Stimulated activated CD8-positive, alpha-beta memory T cell treated with anti-CD3 and anti-CD28 coated beads, Interleukin-4, amount 100 ng/mL, for 1 hour (primary cell): ENCODE measurements at places on chromosomes 11 and 22.

DNA sequence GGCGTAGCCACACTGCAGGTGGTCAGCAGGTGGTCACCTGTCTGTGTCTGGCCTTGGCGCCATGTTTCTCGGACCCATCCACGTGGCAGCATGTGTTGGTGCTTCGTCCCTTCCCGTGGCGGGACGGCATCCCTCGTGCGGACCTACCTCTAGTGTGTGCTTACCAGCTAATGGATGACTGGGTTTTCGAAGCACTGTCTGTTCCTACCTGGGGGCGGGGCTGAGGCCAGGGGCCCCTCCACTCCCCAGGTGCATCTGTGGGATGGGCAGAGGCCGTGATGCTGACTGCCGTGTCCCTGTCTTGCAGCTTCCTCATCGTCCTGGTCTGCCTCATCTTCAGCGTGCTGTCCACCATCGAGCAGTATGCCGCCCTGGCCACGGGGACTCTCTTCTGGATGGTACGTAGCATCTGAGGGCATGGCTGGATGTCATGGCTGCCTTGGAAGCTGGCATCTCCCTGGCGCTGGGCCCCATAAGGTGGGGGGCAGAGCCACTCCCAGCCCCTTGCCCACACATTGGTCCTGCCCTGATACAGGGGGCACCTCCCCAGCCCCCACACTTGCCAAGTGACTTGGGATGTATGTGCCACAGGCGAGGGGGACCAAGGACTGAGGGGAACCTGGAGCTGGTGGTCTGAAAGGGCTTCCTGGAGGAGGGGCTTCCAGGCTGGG is 82.9 kb downstream of the KCNQ1 start:
- DNase-seq, result no peak

- DNase-seq, result no peak
Measured at GRCh38 chr22:30253205-30253852, 6.8 kb upstream of the LIF start.

DNA sequence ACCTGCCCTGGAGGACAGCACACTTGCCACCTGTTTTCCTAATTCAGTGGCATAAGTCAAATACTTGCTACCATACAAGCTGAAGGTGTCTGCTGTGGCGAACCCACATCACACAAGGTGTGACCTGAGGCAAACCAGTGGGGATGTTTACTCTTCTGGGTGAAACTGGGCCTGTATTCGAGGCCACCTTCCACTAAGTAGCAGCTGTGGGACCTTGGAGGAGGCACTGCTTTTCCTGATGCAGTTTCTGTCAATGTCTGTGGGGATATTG is 927.4 kb downstream of the BRD1 start:
- no peak for DNase-seq

- no peak for DNase-seq
Measured at GRCh38 chr11:66962801-66963200, 4.6 kb upstream of the PC start.

DNA sequence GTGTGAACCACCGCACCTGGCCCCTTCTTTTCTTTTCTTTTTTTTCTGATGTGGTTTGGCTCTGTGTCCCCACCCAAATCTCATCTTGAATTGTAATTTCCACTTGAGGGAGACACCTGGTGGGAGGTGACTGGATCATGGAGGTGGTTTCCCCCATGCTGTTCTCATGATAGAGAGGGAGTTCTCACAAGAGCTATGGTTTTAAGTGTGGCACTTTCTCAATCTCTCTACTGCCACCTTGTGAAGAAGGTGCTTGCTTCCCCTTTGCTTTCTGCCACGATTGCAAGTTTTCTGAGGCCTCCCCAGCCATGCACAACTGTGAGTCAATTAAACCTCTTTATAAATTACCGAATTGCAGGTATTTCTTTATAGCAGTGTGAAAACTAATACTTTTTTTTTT is 4.9 kb upstream of the TCN2 start:
- DNase-seq, result no peak

GRCh38 chr22:29117799-29118477 is 45.1 kb downstream of the KREMEN1 start:
- no peak for DNase-seq

GRCh38 chr11:45806072-45806933 is 1.4 kb downstream of the SLC35C1 start:
- no peak for DNase-seq

GRCh38 chr11:67306769-67307544 is 3.6 kb downstream of the SSH3 start:
- DNase-seq, result no peak

GRCh38 chr11:123973816-123974215 is 3.8 kb downstream of the OR10S1 start:
- DNase-seq, result no peak

DNA sequence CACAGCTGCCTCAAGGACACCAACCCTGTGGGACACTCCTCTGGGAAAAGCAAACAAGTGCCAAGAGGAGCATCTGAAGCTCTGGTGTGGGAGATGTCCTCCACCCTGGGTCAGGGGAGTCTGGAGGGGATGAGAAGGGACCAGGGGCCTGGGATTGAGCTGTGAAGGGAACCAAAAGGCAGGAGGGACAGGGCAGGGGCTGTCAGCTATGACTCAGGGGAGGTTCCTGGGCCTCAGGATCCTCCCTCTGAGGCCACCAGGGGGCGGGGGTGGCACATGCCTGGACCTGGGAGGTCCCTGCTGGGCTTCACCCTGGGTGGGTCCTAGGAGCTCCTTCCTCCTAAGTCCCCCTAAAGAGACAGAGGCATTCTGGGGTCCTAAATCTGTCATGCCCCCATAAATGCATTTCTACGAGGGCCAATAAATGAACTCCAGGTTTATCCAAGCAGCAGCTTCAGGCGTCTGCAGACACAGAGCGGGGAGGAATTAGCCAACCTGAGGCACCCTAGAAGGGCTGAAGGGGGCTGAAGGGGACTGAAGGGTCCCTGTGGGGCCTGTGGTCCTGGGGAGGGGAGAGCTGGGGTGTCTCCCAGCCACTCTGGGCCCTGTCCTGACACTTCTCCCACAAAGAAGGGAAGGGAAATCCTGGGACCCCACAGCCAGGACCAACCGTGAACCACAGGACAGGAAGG is 31.9 kb upstream of the IGLL5 start:
- DNase-seq, result peak; percentile 8

DNA sequence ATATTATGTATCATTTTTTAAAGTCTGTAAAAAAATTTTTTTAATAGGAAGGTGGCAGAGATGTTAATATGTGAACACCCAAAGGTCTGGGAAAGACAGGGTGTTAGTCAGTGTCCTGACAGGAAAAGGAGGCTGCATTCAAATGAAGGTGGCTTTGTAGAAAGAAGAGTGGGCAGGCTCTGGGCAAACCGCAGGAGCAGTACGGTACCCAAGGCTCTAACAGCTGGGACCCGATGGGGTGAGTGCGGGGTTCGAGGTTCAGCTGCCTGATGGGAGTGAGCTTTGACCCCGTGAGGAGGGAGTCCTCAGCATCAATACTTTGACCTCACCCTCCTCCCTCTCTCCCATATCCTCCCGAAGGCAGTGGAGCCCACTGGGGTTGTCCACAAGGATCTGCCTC is 142.5 kb downstream of the C11orf91 start:
- DNase-seq, result no peak

- DNase-seq, result no peak
Measured at GRCh38 chr11:28318871-28319270, 210.7 kb downstream of the METTL15 start.

DNA sequence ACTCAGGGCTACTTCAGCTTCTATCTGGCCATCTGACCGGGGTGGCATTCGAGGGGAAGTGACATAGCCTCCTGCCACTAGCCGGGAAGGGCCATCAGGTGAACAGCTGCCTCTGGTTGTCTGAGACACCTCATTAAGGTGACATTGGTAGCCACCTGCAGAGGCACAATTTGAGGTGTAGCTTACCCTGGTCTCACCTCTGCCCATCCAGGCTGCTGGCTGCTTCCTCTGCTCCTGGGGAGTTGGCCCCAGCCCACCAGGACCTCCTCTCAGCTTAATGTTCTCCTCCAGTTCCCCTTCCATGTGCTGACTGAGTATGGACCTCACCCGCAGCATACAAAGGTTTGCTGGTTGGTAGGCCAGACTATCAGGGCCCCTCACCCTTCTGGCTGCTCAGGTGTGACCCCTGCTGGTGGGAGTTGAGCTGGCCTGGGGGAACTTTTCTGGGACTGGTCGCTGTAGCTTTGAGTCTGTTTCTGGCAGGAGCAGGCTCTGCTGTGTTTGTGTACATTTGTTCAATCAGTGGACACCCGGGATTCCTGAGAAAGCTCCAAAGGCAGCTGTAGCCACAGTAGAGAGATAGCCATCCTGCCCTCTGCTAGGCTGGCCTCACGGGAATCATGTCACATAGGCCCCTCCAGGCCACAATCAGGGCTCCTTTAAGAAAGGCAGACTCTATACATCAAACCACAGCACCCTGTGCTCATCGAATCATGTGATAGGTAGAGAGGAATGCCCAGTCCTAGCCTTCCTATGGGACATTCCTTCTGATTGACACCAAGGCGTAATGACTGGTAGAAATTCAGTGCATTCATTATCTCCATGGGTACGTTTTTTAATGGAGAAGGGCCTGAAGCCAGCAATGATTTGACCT is 295.1 kb upstream of the PLET1 start:
- DNase-seq, result peak; percentile 59

DNA sequence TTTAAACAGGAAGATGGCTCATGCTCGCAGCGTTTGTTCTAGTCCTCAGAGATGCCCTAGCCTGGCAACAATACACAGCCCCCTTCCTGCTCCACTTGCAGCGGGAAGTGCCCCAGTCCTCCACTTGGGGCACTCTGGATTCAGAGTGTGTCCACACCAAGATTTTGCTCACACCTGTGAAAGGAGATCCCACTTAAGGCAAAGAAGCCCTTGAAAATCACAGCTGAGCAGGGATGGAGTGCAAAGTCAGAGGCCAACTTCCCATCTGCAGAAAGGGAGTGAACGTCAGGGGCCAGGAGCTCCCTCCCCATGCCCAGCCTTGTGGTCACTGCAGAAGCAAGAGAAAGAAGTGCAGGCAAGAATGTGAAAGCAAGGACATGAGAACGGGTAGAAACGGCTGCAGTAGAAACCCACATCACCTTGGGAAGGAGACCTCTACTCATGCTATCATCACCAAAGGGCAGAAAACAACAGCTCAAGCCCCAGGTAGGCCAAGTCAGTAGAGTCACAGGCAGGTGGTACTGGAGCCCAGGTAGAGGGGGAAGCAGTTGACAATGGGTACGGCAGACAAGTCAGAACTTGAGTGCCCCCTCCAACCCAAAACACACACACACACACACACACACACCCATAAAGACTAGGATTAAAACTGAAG is 157.4 kb downstream of the BUD13 start:
- DNase-seq, result no peak

DNA sequence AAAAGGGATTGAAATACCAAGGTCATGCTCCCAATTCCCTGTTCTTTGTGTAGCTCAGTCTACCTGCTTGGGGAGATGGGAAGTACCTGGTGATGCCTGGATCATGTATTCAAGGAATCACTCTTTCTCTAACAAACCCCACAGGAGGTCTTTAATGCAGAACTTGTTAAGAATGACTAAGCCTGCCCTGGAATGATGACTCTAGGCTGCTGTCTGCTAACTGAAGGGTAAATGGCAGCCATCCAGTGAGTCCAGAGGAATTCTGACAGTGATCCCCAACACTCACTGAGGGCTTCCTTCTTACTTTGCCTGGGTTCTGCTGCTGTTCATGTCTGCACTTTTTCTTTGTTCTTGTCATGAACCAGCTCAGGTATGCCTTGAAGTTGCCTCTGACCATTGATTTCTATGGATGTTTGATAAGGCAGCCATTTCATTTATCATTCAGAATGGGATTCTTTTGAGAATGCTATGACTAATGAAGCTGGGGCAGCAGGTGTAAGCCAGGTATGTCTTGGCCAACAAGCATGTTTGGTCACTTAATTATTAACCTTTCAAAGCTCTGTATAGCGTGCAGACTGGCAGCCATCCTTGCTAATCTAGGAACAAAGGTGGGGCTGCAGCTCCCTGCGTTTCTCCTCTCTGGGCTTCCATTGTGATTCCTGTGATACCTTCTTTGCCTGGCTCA is 11.4 kb downstream of the PRSS23 start:
- DNase-seq, result no peak

DNA sequence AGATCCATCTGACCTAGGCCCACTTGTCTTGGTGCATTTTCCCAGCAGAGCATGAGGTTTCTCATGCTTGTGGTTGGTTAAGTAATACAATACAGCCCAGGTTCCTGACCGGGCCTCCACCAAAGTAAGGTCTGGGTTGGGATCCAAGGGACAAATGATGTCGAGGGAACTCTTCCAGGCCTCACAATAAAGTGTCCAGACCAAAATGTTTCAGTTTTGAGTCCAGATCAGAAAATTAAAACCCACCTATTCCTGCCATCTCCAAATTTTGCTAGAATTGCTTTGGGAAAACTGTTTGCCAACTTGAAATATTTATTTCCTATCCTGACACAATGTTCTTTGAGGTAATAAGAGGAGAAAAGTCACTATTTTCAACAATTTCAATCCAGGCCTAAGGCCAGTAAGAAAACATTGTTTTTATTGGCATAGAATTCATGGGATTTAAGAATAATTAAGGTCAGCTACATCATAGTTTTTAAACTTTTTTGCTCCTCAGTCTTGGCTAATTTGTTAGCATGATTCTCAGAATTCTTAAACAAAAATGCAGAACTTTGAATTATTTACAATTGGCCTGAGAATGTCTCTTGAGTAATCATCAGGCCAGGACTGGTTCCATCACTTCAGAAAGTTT is 51.4 kb downstream of the ME3 start:
- no peak for DNase-seq

DNA sequence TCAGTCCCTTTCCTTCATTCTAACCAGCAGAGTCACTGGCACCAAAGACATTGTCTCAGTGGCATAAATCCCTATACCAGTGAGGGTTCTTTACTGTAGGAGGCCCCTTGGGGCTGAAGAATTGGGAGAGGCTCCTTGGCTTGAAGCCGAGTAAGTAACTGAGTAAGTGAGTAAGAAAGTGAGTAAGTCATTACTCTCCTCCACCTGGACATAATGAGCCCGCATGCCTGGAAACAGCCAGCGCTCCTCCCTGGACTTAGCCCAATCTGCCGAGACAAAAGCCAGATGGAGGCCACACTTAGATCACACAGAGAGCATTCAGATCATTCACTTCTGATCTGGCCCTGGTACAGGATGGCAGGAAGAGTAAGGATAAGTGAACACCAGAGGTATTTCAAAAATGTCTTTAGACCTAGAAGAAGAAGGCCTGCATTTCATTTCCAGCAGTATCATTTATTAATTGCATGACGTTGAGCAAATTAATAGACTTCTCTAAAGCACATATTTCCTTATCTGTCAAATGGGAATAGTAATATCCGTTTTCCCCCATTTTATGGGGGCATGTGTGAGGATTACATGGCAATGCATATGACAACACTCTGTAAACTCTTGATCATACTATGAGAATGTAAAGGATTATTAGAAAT is 8.2 kb upstream of the MICAL3 start:
- DNase-seq, result no peak

GRCh38 chr11:67371911-67372320 is 1.5 kb downstream of the CLCF1 start:
- no peak for DNase-seq
